ENCODE measurements at places on chromosomes 6 and 20.

- no peak for DNase-seq
Observed at GRCh38 chr6:166285233-166285632, 23.0 kb downstream of the PRR18 start.

- peak; percentile 38 for DNase-seq
Observed at GRCh38 chr6:28218312-28219248, 6.5 kb upstream of the ZSCAN9 start.

DNA sequence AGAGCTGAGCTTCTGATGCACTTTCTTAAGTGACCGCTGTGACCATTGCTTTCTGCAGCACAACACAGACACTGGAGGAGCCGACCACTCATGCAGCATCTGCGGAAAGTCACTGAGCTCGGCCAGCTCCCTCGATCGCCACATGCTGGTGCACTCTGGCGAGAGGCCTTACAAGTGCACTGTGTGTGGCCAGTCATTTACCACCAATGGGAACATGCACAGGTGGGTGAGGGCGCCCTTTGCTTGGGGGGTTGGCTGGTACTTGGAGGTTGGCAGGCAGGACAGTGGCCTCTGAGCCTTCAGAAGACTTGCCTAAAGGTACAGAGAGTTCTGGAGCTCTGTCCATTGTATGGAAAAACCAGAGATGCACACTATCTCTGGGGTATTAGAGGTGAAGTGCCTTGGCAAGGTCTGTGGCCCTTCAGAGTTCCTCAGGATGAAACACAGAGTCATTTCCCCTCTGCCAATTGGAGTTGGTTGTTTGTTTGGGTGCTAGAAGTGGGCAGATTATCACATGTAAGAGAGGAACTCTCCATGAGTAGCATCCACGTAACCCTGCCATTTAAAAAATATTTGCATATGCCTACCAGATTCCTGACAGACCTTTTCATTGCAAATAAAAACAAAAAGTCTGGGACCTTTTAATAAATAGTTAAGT lies 81.5 kb downstream of the RREB1 start:
- DNase-seq = no peak

- no peak for DNase-seq
Observed at GRCh38 chr6:168209420-168209819, 110.2 kb downstream of the DACT2 start.

- no peak for DNase-seq
Observed at GRCh38 chr6:134105940-134106339, 53.5 kb upstream of the SLC2A12 start.

- DNase-seq = no peak
Observed at GRCh38 chr6:92753956-92754355, 665.4 kb downstream of the EPHA7 start.

- no peak for DNase-seq
Observed at GRCh38 chr6:110613356-110613755, 136.9 kb upstream of the SLC22A16 start.

GRCh38 chr6:53916804-53917463 lies 122.1 kb downstream of the LRRC1 start:
- no peak for DNase-seq

- peak; percentile 15 for DNase-seq
Observed at GRCh38 chr6:10720265-10720959, 2.5 kb upstream of the TMEM14C start.

GRCh38 chr6:17656092-17656491 lies 50.6 kb downstream of the NUP153 start:
- DNase-seq = no peak

GRCh38 chr20:57280221-57280620 lies 13.8 kb upstream of the BMP7 start:
- DNase-seq = no peak

DNA sequence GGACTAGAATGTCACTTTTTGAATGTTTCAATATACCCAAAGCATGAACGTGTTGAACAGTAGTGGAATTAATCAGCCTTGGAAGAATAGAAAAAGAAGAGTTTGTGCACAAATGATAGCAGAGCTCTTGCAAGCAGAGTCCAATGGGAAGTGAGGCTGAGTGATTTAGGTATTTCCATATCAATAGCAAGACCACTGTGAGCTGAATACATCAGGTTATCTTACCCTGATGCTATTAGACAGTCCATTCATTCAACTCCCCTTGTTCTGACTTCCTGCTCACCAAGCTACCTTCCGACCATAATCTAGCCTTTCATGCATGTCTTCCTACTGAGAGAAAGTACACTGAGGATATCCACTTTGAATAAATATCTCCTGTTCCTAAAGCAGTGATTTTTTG lies 349.2 kb upstream of the RNF217 start:
- no peak for DNase-seq

- peak; percentile 29 for DNase-seq
Observed at GRCh38 chr6:160431226-160431625, 83.0 kb downstream of the SLC22A3 start.

DNA sequence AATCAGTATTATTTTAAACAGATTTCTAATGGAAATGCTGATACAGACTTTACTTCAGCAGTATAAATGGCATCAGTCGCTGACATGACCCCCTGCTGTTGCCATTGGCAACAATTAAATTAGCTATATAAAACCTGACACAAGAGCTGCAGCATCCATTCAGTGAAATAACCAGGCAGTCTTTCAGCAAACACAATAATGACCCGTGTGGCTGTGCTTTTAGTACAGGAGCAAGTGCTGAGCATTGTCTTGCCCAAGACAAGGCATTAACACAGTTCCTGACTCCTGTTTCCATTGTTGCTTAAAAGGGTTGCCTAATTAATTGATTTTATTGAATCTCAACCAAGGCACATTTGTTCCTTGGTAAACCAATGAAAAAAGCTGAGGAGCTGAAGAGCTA lies 382.1 kb downstream of the HACE1 start:
- DNase-seq = no peak

DNA sequence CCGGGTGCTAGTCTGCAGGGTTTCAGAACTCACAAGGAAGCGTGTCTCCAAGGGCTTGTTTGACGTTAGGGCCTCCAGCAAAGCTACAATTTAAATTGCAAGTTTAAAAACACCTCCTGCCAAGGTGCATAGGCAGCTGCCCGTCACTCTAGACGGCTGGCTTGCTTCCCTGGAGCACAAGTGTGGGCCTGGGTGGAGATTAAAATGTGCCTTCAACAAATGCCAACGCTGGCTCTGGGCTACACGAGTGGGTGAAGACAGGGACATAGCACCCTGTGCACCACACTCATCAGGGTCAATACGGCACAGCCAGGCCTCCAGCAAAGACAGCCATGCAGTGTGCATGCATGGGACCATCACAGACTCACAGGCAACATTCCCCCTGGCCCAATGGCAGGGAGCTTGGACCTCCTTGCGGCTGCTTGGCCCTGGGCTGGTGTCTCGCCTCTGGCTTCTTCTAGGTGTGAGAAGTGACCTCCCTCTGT lies 48.4 kb upstream of the FRMD1 start:
- DNase-seq = no peak

- DNase-seq = peak; percentile 29
Observed at GRCh38 chr6:25735261-25735660, 19.3 kb upstream of the SLC17A4 start.

DNA sequence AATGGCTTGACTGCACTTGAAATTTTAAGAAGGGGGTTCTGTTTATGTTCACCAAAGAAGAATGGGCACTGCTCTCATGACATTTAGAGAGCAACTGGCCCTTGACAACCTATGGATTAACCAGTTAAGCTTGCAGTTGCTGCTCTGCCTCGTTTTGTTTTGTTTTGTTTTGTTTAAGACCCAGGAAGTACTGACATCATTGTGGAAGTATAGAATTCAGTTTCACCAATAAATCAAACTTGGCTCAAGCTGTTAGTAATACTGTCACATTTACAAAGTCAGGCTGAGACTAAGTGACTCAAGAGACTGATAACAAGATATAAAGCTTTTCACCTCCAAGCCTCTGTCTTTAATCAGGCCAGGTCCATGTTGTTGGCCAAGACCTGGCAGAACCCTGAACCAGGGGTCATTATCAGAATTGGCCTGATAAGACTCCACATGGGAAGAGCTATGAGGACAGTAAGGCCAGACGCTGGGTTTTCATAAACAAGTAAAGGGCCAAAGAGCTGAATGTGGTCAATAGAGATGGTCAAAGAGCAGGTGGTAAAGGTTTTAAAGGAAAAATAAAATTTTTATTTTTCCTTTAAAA lies 99.4 kb upstream of the VGLL2 start:
- DNase-seq = no peak

DNA sequence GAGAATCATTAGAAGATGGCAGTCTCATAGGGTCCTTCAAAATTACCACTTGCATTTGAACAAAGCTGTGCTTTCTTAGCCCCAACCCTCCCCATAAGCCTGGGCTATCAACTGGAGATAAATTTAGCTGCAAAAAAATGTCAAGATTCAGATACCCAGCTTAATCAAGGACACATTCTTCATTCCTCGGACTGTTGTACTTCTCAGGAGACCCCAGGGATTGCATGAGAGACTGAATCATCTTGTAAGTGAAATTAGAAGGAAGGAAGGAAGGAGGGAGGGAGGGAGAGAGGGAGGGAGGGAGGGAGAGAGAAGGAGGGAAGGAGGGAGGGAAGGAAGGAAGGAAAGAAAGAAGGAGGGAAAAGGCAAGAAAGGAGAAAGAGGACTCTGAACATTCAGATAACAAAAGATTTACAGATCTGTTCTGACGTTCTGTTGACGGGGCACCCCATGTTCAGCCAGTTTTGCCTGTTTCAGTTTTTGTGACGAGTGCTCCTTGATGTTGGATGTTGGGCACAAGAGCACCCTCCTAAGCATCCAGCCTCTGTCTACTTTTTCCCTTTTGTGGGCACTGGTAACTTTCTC lies 498.7 kb downstream of the PREX1 start:
- DNase-seq = no peak

GRCh38 chr6:24836109-24836508 lies 37.4 kb upstream of the ARMH2 start:
- peak; percentile 2 for DNase-seq

- no peak for DNase-seq
Observed at GRCh38 chr20:59145924-59146779, 17.5 kb upstream of the ZNF831 start.

DNA sequence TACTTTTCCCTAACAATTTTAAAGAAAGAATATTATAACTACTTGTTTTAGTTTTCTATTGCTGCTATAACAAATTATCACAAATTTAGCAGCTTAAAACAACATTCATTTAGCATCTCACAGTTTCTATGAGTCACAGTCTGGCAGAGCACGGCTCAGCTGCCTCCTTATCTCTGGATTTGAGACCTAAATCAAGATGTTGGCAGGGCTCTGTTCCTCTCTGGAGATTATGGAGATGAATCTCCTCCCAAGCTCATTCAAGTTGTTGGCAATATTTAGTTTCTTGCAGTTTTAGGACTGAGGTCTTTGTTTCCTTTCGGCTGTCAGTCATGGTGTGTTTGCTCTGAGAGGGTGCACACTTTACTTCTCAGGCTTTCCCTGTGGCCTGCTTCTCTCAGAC lies 1065.8 kb upstream of the EYS start:
- no peak for DNase-seq

- no peak for DNase-seq
Observed at GRCh38 chr20:44656448-44656847, 4.9 kb upstream of the ADA start.

- no peak for DNase-seq
Observed at GRCh38 chr6:63813566-63814120, 178.0 kb downstream of the PHF3 start.

GRCh38 chr20:5268449-5268848 lies 48.3 kb downstream of the PROKR2 start:
- DNase-seq = no peak

DNA sequence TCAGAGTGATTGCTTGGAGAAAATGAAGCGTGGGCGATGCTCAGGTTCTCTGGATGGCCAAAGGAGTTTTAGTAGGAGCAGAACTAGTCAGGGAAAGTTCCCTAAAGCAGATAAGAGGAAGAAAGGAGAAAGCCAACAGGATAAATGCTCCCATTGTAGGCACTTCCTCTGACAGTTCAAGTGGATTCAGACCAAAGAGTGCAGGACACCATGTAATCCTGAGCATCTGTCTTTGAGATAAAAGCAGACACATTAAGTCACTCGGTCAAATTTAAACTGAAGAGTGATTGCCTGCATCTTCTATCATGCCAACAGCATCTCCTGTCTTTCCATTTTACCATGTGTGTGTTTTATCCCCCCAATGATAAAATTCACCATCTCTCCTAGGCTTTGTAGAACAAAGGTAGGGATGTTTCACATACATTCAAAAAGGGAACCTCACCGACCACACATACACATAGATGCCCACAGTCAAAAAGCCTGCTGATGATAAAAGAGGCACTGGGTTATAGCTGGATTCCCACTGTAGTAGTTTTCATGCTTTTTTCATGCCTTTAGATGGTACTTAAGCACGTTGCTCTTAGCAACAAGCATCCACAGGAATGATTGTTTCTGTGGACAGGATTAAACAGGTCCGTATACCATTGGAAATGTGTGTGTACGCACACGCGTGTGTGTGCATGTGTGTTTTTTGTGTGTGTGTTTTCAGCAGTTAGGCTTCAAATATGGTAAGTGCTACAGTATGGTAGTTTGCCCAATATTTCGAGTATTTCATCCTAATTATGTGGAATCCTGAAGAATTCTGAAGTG lies 7.0 kb downstream of the GRIK2 start:
- no peak for DNase-seq

Measured in NCI-H1092 treated with DMSO at 0.1 percent for 48 hours (cell line).